ENCODE measurements at places on chromosomes 4 and X.

GRCh38 chrX:148380107-148380506, 120.3 kb upstream of the AFF2 start:
- peak; percentile 3 for DNase-seq

GRCh38 chr4:15755321-15756155, 22.6 kb upstream of the CD38 start:
- no peak for DNase-seq

GRCh38 chrX:23493941-23494374, 159.3 kb downstream of the PTCHD1 start:
- peak; percentile 4 for DNase-seq

GRCh38 chr4:89582756-89583505, 254.0 kb downstream of the SNCA start:
- DNase-seq, result no peak

DNA sequence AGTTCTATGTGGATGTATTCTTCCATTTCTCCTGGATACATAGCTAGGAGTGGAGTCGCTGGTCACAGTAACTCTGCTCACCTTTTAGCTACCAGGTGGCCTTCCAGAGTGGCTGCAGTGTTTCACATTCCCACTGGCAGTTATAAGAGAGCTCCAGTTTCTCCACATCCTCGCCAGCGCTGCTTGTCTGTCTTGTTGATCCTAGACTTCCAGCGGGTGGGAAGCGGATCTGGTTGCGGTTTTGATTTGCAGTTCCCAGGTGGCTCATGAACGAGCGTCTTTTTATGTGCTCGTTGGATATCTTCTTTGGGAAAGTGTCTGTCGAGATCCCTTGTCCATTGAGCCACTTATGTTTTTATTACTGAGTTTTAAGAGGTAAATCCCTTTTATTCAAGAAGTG, 11.6 kb downstream of the TACC3 start:
- no peak for DNase-seq

DNA sequence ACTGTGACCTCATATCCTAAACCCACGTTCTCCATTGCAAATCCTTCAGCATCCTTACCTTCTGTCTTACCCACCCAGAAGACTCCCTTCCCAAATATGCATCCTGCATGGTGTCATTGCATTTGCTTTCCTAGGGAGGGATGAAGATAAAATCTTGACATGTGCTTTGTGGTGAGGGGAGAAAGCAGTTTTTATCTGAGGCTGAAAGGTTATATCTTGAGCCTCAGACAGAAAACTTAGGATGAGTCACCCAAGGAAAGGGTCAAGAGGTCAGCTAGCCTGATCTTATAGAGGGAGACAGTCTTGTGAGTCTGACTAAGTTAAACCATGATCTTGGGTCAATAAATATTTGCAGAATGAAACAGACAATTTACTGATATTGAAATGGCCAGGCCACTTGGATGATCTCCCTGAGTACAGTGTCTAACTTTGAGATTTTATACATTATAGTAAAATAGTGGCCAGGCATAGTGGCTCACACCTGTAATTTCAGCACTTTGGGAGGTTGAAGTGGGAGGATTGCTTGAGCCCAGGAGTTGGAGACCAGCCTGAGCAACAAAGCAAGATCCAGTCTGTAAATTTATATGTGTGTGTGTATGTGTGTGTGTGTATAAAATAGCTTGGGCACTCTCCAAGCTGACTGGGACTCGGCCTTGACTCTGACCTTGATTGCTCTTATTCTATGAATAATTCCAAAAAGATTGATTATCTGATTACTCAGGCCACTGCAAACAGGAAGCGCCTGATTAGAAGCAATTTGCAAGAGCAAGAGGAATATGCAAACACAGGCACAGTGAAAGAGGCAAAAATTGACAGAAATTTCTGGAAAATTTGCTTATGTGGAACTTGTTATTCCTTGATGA, 15.4 kb upstream of the FAM9C start:
- no peak for DNase-seq

GRCh38 chr4:118736900-118737299, 51.7 kb downstream of the METTL14 start:
- no peak for DNase-seq
